ENCODE measurements at places on chromosomes 2 and 18. TPM values are rescaled to one million over a fixed set of nuclear protein-coding genes. Genes with fewer than 3 reads are reported as not detected.

The ABCB11 gene
- not detected for total RNA-seq

The TFCP2L1 gene
- total RNA-seq = not detected

The ALPP gene
- not detected for total RNA-seq

The IKZF2 gene
- total RNA-seq = 19.4 TPM

The KCNIP3 gene
- total RNA-seq = 0.83 TPM

The LOXHD1 gene
- not detected for total RNA-seq

The NT5DC4 gene
- total RNA-seq = not detected

The HRH4 gene
- not detected for total RNA-seq

The DSG2 gene
- total RNA-seq = 1.7 TPM

The LRATD1 gene
- total RNA-seq = 0.28 TPM

The MDH1B gene
- 0.54 TPM for total RNA-seq

The ARPC2 gene
- 635 TPM for total RNA-seq

The FHOD3 gene
- total RNA-seq = 16.0 TPM

The SPATA3 gene
- total RNA-seq = not detected

GRCh38 chr2:27095745-27096651, 9.4 kb downstream of the KHK start:
- peaks cover 2% of the 10 kb centered on the region for H3K27me3 ChIP-seq
- 0 out of 2 replicates have a peak, but pooled peaks cover 3% of the 10 kb centered on the region for H3K4me1 ChIP-seq
- no peaks in the 10 kb centered on the region for H3K36me3 ChIP-seq
- H3K4me3 ChIP-seq = no peak overlapping the region
- peak; percentile 57 for DNase-seq
- H3K27ac ChIP-seq = no peak overlapping the region

- peaks cover 14% of the 10 kb centered on the region for H3K4me1 ChIP-seq
- DNase-seq = no peak
- no peaks in the 10 kb centered on the region for H3K27me3 ChIP-seq
- H3K36me3 ChIP-seq = no peaks in the 10 kb centered on the region
- no peak overlapping the region for H3K4me3 ChIP-seq
- no peak overlapping the region for H3K27ac ChIP-seq
These were observed 206.8 kb downstream of the VAPA start for GRCh38 chr18:10120622-10121021.

DNA sequence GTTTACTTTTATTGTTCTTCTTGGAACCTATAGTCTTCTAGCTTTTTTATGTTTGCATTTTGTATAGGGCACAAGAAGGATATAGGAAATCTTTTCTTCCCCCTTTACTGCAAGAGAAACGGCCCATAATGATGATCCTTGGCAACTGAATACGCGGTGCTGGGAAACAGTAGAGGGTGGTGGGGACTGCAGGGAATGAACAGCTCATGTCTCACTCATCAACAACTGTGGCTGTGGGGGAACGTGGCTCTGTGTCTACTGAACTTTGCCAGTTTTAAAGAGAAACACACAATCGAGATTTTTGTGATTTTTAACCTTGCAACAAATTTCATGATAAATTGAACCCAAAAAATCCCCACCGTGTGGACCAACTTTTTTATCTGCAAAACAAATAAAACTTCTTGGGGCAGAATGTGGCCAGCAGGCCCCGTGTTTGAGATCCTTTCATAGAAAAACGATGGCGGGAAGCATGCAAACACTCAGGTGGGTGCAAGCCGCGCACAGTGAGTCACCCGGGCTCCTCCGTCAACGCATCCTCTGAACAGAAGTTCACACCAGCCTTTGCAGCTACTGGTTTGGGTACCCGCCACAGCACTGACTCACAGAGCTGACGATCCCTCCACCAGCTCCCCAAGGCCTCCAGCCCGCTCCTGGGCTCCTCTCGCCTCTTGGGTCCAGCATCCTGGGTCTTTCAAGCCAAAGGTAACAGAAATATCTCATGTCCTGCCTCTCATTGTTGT, 149.3 kb downstream of the COL6A3 start:
- DNase-seq = peak; percentile 95

DNA sequence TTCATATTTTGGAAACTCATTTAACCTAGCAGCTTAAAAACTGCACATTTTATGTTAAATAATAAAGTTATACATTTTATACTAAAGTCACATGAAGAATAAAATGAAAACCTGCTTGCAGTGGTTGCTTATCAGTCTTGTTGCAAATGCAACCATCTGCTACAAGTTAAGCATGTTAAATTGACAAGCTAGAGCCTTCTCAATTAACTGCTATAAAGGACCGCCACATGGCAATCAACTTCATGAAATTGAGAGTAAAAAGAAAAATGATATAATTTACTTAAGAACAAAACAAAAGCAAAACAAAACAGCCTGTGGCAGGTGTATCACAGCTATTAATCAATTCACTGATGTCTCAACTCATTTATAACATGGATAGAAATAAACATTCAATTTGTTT, 78.7 kb downstream of the RTTN start:
- no peak for DNase-seq
- no peak overlapping the region for H3K4me3 ChIP-seq
- no peaks in the 10 kb centered on the region for H3K27me3 ChIP-seq
- no peak overlapping the region for H3K27ac ChIP-seq
- peaks cover 2% of the 10 kb centered on the region for H3K36me3 ChIP-seq

GRCh38 chr2:205998583-205998982, 87.4 kb downstream of the INO80D start:
- H3K4me3 ChIP-seq = no peak overlapping the region
- H3K36me3 ChIP-seq = peaks cover under 1% of the 10 kb centered on the region
- H3K4me1 ChIP-seq = peaks cover 3% of the 10 kb centered on the region
- no peaks in the 10 kb centered on the region for H3K27me3 ChIP-seq
- DNase-seq = peak; percentile 30
- H3K27ac ChIP-seq = no peak overlapping the region

GRCh38 chr2:27724905-27725701, 46.4 kb upstream of the MRPL33 start:
- no peak overlapping the region for H3K4me3 ChIP-seq
- H3K36me3 ChIP-seq = no peaks in the 10 kb centered on the region
- H3K27me3 ChIP-seq = no peaks in the 10 kb centered on the region
- peak; percentile 51 for DNase-seq
- peak overlapping the region; percentile 16 for H3K27ac ChIP-seq

GRCh38 chr18:60951091-60951490, 382.1 kb upstream of the CDH20 start:
- no peaks in the 10 kb centered on the region for H3K27me3 ChIP-seq
- DNase-seq = no peak
- H3K36me3 ChIP-seq = no peaks in the 10 kb centered on the region

DNA sequence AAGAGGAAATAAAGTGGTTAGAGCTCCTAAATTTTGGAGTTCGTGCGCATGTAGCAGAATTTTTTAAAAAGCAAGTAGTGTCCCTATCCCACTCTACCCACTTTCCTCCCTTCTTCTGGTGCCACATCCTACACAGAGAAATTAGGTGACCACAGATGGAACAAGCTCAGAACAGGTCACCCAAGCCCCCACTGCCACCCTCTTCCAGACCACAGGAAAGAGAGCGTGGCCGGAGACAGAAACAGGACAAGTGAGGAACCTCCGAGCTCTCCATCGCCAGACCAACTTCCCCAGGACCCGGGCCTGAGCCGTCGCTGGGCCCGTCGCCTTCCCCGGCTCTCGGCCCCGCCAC, 433 bp downstream of the NPC1 start:
- peak; percentile 4 for DNase-seq
- H3K4me3 ChIP-seq = peak overlapping the region; percentile 75
- peak overlapping the region; percentile 86 for H3K27ac ChIP-seq
- H3K36me3 ChIP-seq = no peaks in the 10 kb centered on the region

DNA sequence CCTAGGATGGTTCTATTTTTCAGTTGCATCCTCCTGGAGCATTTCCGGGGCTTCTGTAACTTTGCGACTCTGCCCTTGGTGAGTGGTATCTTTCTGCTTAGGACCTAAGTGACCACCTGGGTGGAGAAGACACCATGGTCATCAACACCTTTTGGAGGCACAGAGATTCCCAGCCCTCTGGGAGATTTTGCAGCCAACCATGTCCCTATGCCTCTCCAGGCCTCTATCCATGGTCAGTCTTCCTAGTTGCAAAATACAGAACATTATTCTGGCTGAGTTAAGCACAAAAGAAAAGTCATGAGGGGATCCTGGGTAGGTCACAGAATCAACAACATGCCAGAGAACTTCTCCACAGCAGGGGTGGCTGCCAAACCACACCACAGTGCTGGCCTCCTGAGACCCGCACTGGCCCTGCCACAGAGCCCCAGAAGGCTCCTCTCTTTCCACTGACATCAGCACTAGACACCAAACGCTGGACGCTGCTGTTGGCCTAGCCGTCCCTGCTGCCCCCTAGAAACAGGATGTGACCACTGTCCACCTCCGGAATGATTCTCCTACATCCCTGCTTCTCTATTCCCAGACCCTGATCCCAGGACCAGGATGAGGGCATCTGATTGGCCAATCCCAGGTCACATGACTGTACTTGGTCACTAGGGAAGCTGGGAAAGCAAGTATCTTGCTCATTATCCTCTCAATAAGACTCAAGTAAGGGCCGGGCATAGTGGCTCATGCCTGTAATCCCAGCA, 47.7 kb downstream of the SMAD7 start:
- H3K4me3 ChIP-seq = no peak overlapping the region
- peak; percentile 34 for DNase-seq
- H3K36me3 ChIP-seq = no peaks in the 10 kb centered on the region
- H3K4me1 ChIP-seq = peaks cover 21% of the 10 kb centered on the region

GRCh38 chr2:223918671-223919134, 26.4 kb downstream of the WDFY1 start:
- no peak overlapping the region for H3K4me3 ChIP-seq
- DNase-seq = no peak
- peaks cover 18% of the 10 kb centered on the region for H3K36me3 ChIP-seq
- no peaks in the 10 kb centered on the region for H3K27me3 ChIP-seq

- no peak for DNase-seq
- H3K27ac ChIP-seq = no peak overlapping the region
- peaks cover 13% of the 10 kb centered on the region for H3K27me3 ChIP-seq
These were observed 1.2 kb upstream of the E2F6 start for GRCh38 chr2:11467129-11467649.

DNA sequence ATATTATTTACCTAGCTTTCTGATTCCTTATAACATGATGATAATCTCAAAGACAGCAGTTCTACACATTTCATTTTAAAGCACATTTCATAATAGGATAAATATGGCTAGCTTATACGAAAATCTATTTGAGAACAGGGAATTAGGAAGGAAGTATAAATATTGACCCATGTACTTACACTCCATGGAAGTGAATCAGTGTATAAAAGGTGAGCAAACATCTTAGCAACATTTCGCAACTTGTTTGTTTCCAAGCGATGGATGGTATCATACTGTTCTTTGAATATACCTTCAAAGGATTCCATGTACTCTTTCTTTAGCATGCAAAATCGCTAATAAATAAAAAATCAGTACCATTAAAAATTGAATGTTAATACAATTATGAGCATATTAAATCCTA, 53.1 kb downstream of the CWC22 start:
- H3K27ac ChIP-seq = no peak overlapping the region
- no peaks in the 10 kb centered on the region for H3K4me1 ChIP-seq
- H3K4me3 ChIP-seq = no peak overlapping the region
- H3K36me3 ChIP-seq = peaks cover 12% of the 10 kb centered on the region
- H3K27me3 ChIP-seq = no peaks in the 10 kb centered on the region

DNA sequence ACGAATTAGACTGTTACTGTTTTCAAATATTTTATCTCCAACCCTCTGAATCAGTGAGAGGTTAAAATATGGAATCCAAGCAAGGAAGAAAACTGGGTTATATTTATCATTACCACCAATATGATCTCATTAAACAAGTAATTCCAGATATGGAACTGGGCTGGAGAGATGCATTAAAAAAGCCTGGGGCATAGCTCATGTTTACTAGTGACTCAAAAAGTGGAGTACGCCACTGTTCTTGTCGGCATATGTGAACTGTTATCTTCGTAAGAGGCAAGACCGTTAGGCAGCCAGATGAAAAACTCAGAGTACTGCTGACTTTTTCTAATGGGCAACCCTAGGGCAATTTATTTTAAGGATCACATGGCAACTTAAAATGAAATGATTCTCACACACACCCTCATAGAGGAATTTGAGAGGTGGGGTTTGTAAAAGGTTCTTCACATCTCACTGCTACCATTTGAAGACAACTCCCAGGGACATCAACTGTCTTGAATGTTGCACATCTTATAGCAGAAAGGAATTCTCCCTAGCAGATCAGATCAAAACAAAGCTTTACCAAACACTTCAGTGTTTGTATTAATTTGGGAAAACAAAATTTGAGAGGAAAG, 105.2 kb upstream of the TFCP2L1 start:
- H3K4me1 ChIP-seq = peaks cover 10% of the 10 kb centered on the region
- peaks cover 12% of the 10 kb centered on the region for H3K36me3 ChIP-seq
- no peaks in the 10 kb centered on the region for H3K27me3 ChIP-seq
- DNase-seq = no peak
- H3K4me3 ChIP-seq = no peak overlapping the region
- H3K27ac ChIP-seq = no peak overlapping the region

GRCh38 chr2:178397002-178397605, 53.9 kb downstream of the PRKRA start:
- H3K4me3 ChIP-seq = no peak overlapping the region
- H3K27ac ChIP-seq = no peak overlapping the region
- H3K27me3 ChIP-seq = no peaks in the 10 kb centered on the region
- DNase-seq = peak; percentile 55

DNA sequence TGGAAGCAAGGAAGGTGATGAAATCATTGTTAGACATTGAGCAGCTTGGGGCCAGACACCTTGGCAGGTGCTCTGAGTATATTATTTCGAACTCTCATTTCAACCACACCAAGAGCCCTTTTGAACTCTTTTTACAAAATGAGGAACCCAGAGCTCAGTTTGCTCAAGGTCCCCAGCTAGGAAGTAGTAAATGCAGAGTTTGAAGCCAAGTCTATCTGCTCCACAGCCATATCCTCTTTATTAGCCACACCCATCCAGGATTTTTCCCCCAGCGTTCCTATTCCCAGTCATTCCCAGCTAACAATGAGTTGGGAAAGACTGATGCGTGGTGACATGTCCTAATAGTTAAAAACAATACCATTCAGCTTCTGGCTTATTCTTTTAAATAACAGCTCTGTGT, 40.2 kb downstream of the SEMA4F start:
- H3K27ac ChIP-seq = no peak overlapping the region
- no peak overlapping the region for H3K4me3 ChIP-seq
- no peaks in the 10 kb centered on the region for H3K36me3 ChIP-seq
- peaks cover 19% of the 10 kb centered on the region for H3K4me1 ChIP-seq

DNA sequence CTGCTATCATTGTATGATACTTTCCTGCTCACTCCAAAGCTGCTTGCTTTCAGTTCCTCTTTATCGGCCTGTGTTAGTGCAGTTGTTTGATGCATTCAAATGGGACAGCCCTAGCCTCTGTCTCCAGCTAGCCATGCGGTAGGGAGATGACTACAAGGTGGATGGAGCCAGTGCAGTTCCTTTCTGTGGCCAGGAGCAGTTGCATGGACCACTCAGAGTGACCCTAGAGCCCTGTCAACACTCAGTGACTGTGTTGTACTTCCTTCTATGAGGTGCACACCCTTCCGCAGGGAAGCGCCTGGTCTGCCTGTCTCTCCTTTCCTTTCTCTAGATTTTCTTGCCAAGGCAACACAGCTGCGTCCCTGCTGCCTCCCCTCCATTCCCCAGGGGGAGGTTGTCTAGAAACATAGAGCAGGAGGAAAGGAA, 33.8 kb downstream of the KCNS3 start:
- H3K27me3 ChIP-seq = no peaks in the 10 kb centered on the region
- H3K4me1 ChIP-seq = no peaks in the 10 kb centered on the region
- H3K36me3 ChIP-seq = no peaks in the 10 kb centered on the region
- no peak overlapping the region for H3K27ac ChIP-seq
- no peak for DNase-seq

Measured in IMR-90 (cell line).